ENCODE measurements at places on chromosomes 2 and 18.

DNA sequence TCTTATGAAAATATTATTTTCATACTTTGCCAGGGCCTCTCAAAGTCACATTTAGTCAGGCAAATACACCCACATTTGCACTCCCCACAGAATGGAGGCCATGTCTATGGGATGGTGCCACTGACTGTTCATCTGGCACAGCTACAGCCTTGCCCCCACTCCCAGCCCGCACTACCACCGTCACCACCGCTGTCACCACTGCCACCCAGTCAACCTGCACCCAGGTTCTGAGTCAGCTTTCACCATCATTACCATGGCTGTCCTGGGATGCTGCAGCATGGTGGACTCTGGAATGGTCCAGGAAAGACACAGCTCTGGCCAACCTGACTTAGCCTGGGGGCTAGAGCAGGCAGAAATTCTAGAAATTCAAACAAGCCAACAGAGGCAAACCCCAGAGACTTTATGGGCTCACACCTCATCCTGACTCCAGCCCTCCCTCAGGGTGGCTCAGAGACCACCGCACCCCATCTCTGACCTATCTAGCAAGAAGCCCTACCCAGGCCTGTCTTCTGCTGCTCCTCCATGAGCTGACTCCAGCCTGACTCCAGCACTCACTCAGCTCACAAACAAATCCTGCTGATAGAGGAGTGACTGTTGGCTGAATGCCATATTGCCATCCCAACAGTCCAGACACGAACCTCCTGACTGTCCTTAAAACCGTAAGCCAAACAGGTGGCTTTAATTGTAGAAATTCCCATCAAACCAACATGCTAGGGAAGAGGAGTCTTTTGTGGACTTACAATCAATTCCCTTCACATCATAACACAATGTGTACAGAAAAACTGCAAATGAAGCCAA lies 28.0 kb downstream of the DNER start:
- no peak for DNase-seq

DNA sequence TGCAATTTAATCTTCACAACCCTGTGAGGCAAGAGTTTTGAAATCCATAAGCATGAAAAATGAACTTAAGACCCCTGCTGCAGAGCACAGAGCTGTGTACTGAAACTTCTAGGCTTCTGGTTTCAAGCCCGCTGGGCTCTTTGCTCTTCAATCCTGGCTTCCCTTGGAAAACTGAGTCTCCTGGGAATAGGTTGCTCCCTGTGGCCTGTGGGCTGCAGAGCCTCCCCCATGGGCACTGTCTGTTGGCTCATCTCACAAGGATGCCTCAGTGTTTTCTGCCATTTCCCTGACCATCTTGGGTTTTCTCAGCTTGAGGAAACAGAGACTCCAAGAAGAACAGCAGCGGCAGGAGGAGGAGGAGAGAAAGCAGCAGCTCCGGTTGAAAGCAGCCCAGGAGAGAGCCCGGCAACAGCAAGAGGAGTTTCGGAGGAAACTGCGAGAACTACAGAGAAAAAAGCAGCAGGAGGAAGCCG lies 44.5 kb downstream of the SUMO1 start:
- DNase-seq, result no peak

DNA sequence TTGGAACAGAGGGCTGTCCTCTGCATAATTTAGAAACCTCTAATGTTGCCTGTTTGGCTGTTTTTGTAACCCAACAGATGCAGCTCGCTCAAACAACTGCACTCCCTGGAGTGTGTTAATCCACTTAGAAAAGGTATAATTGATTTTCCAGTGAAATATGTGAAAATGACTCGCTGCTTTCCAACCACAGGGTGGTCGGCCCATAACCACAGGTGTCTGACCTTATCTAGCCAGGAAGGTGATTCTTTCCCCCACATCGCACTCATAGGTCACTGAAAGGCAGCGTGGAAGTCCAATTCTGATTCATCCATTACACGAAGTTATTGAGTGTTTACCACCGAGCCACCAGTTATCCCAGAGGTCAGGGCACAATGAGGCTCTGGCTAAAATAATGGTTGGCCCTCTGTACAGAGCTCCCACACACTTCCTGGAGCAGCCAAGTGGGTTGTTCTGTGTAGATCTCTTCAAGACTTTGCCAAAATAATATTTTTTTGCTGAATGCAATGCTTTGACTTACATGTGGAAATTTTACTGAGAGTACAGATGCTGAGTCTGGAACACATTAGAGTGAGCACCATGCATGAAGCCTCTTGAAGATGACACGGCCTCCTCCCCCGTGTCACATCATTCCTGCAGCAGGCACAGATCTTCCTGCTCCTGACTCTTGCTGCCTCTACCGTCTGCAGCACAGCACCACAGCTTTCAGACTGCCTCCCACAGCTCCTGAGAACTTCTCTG lies 396.2 kb downstream of the ZNF516 start:
- no peak for DNase-seq

- no peak for DNase-seq
These were observed 3.8 kb downstream of the PPP1CB start for GRCh38 chr2:28755421-28755820.

Measured in activated naive CD4-positive, alpha-beta T cell treated with anti-CD3 and anti-CD28 coated beads, Interleukin-2, amount 50 U/mL, for 72 hours (primary cell).